ENCODE measurements at places on chromosomes 13 and 19.

DNA sequence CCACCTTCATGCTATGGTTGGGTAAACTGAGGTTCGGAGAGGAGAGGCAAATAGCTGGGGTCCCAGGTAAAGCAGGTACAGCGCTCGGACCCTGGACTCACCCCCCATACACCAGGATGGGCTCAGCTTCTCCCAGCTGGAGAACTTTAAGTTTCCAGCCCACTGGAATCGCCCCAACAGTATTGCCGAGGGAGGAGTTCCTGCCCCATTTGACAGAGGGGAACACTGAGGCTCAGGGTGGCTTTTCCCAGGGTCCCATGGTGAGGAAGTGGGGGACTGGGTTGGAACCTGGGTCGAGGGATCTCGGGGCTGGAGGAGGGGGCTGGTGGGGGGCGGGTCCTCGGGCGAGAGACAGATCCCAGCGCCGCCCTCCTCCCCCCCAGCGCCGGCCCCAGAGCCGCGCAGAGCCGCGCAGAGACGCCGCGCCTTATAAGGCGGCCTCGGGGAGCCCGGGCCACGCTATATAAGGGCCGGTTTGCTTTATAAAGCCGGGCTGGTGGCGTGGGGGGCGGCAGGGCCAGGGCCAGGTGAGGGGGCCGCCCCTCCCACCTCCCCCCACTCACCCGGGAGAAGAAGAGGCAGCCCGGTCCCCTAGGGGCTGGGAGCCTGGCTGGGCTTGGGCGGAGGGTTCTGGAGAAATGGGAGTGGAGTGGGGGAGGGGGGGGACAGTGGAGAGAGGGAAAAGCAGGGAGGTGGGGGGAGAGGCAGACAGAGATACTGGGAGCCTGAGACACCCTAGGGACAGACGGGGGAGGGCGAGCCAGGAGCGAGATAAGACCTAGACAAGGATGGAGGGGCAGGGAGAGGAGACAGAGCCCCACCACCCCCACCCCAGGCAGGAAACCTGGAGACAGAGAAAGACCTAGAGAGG, 1.1 kb downstream of the CNN1 start:
- DNase-seq: no peak

- no peak for DNase-seq
Observed at GRCh38 chr13:22028831-22029230, 358.0 kb downstream of the FGF9 start.

DNA sequence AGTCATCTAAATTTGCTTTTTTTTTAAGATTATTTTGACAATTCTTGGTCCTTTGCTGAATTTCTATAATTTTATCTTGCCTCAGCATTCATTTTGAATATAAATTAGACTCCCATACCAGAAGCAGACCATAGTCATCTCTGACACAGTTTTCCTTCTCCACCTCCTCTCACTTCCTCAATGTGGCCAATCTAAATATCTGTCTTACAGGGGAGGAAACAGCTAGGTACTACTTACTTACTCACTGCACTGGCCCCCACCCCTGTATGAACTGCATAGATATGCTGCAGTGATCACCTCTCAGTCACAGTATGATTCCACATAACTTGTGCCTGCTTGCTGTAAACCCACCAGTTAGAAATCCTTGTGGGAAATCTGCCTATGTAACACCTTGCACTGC, 665.6 kb downstream of the FGF9 start:
- no peak for DNase-seq

DNA sequence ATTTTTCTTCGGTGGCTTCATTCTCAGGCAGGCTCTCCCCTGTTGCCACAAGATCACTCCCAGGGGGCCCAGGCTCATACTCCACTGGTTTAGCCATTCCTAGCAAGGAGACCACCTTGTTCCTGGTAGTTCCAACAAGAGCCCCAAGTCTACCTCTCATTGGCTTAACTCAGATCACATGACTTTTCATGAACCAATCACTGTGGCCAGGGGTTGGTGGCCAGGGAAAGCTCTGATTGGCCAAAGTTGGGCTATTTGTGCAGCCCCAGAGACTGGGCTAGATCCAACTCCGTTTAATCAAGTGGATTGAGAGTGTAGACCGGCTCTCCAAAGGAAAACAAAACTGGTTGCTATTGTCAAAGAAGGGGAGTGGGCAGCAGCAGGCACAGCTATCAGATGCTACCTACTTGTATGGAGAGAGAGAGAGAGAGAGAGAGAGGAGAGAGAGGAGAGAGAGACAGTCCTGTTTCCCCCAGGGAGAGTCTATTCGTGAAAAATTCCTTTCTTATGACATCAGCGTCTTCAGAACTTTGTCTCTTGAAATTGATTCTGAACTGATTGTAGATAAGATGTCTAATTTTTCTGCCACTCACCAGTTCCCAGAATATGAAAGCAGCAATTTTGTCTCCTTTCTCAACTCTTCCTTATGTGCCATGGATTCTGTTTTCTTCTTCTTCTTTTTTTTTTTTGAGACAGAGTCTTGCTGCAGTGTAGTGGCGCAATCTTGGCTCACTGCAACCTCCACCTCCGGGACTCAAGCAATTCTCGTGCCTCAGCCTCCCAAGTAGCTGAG, 5.9 kb downstream of the CEACAM19 start:
- peak; percentile 16 for DNase-seq

DNA sequence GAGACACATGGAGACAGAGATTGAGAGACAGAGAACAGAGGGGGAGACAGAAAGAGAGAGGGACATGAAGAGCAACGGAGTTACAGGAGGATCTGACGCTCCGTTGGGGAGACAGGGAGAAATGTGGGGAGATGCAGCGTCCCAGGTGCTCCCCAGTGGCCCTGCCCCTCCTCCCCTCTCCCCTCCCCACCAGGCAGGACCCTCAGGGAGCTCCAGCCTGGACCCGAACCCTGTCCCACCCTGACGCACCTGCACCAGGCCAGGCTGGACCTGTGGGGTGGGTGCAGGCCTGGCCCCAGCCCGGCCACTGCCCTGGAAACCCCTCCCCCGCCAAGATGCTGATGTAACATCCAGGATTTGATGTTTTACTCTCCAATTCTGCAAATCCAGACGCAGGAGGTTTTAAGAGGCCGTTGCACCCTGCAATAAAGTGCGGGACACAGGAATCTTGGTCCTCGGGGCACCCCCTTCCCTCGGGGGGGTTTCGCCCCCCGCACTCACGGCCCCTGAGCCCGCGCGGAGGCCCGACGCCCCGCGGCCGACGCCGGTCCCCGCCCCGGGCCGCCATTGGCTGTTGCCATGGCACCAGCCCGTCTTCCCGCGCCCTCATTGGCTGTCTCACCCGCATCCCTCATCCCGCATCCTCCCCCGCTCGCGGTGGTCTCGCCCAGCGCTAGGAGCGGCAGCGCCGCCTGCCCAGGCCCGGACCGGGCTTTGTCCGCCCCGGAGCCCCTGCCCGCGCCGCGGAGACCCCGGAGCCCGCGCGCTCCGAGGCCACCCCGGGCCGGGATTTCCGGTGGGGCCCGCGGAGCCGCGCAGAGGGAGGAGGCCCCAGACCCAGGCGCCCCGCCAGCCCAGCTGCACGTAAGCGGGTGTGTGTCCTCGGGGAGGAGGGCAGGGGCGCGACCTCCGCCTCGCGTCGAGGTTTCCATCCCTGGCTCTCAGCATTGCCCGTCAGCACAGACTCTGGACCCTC, at the start of gene APC2:
APC2 (plus strand) TSS at position 655 of the 976 bp plus-strand sequence. CDS start 2,881 bp downstream, outside the sequence.
- DNase-seq: no peak

DNA sequence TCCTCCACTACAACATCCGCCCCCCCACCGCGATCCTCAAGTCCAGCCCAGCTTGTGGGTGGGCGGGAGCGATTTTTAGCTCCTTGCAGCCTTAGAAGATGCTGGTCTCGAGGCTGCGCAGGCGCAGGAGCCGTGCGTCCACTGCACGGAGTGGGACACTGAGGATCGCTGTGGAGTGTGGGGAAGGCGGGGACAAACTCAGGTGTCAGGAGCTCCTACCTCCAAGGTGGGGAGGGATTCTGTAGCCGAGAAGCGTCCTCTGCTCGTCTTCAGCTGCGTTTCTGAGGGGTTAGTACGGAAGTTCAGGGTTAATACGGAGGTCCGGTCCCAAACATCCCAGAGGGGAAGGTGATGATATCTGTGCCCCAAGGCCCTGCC, at the start of gene RTBDN:
RTBDN (minus strand) TSS at position 14 of the 378 bp plus-strand sequence. CDS start 4,600 bp downstream, outside the sequence.
- DNase-seq: peak; percentile 12

- no peak for DNase-seq
Observed at GRCh38 chr13:56187331-56187730, 953.4 kb upstream of the PRR20A start.

DNA sequence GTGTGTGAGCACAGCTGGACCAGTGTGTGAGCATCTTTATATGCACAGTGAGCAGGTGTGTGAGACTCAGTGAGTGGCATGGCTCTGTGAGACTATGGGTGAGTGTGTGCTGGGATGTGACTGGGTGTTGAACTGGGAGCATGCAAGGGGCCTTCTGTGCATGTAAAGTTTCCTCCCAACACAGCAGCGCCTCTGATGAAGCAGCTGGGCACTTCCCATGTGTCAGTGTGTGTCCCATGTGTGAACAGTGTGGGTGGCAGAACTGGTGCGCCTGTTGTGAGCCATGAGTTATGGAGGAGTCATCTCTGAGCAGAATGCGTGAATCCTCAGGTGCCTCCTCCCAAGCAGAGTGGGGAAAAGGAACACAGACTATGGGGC, 24.1 kb downstream of the LGALS16 start:
- DNase-seq: no peak

DNA sequence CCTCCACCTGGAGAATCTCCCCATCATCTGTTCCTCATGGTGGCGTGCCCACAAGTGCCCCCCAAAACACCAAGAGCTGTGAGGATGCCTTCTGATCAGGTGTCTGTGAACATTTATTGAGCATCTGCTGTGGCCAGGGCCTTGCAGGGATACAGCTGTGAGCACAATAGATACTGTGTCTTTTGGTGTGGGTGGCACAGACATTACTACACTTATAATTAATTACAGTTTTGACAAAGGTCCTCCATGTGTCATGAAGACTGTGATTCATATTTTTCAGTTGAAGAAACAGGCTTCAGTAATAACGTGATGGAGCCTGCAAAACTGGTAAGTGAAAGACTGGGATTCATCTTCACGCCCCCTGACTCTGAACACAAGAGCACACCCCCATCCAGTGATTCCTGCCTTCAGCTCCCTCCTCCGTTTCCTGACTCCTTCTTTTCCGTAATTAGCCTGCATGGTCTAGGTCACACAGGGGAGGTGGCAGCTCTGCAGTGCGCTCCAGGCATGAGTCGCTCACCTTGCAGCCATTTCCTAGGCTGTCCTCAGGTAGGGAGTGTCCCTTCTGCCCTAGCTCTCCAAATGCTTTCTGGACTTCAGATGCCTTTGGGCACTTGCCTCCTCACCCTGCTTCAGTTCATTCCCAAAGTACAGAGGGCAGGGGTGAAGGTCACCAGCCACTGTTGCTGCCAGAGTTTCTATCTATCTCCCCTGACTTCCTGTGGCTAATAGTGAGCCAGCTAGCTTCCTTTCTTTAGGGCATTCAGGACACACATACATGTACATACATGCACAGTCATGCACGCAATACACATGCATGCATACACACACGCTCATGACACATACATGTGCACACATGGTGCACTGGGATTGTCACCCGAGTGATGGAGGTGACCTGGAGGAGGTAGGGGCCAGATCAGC, 66.5 kb downstream of the SIAH3 start:
- no peak for DNase-seq

DNA sequence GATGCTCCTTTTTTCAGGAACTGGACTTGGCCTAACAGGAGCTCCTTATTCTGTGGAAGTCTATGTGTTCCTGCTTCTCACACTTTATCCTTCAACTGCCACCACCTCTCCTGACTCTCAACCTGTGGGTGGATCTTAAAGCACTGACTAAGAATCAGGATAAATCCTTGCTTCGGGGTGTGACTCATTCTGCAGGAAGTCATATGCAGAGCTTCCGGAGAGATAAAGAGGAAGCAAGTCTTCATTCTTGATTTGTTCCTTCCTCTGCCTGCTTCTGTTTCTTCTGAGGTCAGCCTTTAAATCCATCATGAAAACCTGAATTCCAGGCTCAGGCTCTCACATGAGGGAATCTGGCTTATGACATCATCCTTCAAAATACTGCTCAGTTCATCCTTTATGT, 137.1 kb upstream of the ATXN8OS start:
- no peak for DNase-seq

- DNase-seq: no peak
Observed at GRCh38 chr19:27753622-27754021, 1459.3 kb downstream of the UQCRFS1 start.

DNA sequence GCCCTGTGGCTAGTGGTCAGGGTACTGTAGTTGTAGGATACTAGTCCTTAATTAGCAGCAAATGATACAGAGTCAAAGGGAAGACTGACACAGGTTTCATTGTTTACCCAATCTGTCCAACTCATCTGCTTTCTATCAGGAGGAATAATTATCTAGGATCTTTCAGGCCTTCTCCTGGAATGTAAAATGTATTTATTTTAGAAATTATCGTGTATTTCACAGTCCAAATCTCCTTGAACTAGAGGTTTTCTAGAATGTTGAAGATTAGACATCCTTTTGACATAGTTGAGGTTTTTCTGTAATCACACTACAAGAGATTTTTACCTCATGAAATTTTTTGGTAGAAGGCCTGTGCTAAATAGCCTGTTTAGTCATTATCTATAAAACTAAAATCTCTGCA, 1694.8 kb upstream of the PCDH20 start:
- DNase-seq: no peak

GRCh38 chr13:44842158-44842557, 147.1 kb downstream of the NUFIP1 start:
- no peak for DNase-seq

DNA sequence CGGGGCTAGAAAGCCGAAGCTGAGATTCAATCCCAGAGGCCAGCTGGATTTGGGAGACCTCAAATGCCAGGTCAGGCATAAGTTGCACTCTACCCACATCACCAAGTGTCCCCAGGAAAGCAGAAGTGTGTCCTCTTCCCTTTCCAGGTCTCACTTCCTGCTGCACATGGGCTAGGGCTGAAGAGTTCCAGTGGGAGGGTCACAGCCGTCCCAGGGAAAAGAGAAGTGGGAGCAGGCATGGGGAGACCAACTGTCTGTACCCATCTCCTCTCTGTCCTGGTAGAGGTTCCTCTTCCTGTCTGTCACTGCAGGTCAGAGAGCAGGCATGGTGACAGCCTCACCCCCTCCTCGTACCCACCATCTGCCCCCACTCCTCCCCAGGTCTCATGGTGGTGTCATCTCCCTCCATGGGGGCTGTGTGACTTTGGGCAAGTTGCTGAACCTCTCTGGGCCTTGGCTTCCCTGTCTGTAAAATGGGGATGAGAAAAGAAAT, 14.8 kb downstream of the AXL start:
- DNase-seq: no peak

DNA sequence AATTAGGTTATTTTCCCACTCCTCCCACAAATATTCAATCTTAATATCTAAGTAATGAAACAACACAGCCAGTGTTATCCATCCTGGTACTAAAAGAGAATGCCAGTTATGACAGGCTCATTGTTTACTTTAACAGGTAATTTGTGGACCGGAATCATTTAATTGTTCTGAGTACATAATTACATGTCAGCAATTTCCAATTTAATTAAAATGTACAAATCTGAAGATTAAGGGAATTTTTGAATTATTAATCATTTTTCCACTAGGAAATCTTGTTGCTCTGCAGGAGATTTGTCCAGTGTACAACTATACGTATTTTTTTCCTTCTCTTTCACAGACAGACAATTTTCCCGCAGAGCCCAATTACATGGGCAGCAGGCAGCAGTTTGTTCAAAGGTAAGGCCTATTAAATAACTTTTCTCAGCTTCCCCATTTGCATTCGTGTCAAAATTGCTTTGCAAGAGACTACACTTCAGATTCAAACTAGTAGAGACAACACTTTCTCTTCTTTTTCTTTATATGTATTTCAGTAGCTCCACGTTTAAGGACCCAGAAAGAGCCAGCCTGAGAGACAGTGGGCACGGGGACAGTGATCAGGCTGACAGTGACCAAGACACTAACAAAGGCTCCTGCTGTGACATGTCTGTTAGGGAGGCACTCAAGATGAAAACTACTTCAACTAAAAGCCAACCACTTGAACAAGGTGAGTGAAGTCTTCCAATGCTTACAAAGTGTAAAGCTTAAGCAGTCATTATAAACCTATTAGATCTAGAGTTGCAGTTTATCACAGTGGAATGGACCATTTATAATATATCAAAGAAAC, 34.8 kb downstream of the PCDH17 start:
- no peak for DNase-seq
